ENCODE measurements at places on chromosomes 1 and 21.

- DNase-seq = peak; percentile 64
These were observed 2.7 kb upstream of the MYOC start for GRCh38 chr1:171654942-171655745.

DNA sequence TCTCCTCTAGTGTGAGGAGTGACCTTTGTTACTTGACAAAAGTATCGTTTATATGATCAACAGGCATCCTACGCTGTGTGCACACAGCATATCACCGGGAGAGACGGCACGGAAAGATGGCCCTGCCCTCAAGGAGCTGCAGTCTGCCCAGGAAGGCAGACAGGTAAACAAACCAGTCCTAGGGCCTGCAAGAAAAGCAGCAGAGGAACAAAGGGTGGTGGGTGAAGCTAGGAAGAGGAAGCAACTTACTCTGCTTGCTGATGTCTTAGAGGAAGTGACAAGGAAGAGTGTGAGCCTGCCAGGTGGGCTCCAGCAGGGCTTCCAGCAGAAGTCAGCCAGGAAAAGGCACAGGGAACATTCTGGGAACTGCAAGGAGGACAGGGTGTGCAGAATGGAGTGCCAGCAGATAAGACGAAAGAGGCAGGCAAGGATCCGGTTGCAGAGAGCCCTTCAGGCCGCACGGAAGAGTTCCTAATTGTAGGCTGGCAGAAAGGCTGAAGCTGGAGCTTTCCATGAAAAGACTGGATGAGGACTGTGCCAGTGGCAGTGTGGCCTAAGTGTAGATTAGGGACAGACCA, 106.7 kb downstream of the SLC45A1 start:
- DNase-seq = no peak

- no peak for DNase-seq
These were observed 827 bp downstream of the RFX5 start for GRCh38 chr1:151346082-151346768.

- DNase-seq = no peak
These were observed 32.5 kb downstream of the WNT3A start for GRCh38 chr1:228039006-228039903.

GRCh38 chr1:42740851-42741580, 980 bp upstream of the CLDN19 start:
- no peak for DNase-seq

DNA sequence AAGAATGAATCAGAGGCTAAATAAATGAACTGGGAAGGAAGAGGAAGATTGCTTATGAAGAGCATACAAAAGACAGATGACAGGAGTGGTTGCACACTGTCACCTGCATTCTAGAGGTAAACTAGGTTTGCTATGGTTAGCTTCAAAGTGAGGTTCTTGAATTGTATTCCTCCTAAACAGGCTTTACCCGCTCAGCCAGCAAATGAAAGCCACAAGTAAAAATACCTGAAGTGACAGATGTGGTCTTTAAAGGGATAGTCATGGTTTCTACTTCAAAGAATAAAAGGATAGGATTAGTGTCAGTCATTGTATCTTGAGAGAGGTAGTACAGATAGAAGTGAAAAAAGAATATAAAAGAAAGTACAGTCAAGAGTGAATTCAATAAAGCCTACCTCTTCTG, 32.4 kb upstream of the PRDX6 start:
- no peak for DNase-seq

GRCh38 chr1:208641579-208642280, 397.5 kb upstream of the PLXNA2 start:
- DNase-seq = no peak

- no peak for DNase-seq
These were observed 1.5 kb upstream of the PLK3 start for GRCh38 chr1:44798481-44799365.

GRCh38 chr1:112990271-112990670, 34.3 kb upstream of the SLC16A1 start:
- no peak for DNase-seq

DNA sequence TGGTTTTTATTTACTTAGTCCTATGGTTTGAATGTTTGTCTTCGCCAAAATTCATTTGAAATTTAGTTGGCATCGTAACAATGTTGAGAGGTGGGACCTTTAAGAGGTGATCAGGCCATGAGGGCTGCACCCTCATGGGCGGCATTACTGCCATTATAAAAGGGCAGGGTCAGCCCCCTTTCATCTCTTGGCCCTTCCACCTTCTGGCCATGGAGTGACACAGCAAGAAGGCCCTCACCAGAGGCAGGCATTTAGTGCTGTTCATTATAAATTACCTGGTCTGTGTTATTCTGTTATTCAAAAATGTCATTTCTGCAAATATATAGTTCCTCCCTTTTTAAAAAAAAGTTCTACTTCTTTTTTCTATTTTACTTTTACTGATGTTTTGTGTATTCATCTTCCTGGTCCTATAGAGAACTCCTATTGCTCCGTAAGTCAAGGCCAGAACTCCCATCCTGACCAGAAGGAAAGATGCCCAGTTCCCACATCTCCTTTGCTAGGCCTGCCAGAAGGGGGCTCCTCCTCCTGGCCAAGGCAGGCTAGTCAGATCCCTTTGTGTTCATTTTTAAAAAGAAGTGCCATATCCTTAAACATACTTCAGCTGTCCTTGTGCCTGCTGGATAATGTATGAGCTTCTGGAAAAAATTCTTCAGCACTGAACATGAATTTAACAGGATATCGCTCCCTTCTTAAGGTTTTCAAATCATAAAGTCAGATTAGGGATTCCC, 10.0 kb upstream of the LBR start:
- peak; percentile 30 for DNase-seq

DNA sequence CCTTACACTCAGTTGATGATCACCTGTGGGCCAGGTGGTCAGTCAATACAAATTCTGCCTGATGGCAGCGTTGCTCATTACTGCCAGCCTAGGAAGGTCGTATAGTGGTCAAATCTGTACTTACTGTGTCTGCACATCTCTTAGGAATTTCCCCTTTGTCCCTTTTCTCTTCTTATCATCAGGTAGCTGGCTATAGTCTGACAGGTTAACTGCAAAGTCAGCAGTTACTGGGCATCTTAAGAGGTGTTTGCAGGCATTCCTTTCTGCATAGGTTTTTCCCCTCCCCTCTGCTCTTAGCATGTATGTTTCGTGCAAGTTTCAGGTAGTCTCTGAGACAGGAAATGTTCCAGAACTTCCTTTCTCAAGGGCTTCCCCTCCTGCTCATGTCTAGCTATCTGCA, 298.7 kb downstream of the LRRIQ3 start:
- no peak for DNase-seq

DNA sequence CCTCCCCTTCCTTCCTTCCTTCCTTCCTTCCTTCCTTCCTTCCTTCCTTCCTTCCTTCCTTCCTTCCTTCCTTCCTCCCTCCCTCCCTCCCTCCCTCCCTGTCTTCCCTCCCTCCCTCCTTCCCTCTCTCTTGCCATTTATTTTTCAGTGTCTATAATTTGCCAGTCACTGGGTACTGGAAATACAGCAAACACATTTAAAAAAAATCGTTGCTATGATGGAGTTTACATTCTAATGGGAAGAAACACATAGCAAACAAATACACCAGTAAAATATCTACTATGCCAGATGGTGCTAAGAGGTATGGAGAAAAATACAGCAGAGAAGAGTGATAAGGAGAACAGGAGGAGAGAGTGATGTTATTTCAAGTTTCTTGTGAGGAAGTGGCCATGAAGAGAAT, 309.5 kb downstream of the CTH start:
- no peak for DNase-seq

DNA sequence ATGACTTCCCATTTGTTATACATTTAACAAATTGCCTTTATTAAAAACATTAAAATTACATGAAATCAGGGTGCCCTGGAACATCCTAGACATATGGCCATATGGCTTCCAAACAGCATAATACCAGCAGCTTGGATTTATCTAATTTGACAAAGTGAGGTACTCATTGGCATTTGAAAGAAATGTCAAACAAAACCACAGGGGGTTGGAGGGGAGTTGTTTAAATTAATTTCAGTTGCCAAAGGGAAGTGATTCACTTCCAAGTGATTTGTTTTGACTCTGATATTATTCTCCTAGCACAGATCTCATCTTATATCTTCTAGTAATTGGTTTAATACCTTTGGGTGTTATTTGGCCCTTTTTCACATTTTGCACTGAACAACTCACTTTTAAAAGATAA, 24.5 kb upstream of the POU2F1 start:
- DNase-seq = peak; percentile 45

DNA sequence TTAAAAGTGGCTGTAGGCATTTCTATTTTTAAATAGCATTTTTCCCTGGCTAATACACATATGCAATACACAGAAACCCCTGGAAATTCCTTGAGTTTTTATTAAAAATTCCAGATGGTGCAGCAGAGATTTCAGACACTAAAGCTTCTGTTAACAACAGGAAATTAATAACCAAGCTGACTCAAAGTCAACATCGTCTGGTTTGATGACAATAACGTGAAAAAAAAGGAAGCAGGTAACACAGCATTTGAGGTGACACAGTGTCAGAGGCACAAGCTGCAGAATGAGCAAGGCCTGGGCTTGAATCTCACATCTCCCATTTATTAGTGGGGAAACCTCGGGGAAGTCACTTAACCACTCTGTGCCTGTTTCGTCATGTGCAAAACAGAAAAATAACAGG, 64.6 kb upstream of the GJB5 start:
- DNase-seq = no peak

GRCh38 chr1:246136477-246136876, 370.6 kb downstream of the SMYD3 start:
- no peak for DNase-seq

DNA sequence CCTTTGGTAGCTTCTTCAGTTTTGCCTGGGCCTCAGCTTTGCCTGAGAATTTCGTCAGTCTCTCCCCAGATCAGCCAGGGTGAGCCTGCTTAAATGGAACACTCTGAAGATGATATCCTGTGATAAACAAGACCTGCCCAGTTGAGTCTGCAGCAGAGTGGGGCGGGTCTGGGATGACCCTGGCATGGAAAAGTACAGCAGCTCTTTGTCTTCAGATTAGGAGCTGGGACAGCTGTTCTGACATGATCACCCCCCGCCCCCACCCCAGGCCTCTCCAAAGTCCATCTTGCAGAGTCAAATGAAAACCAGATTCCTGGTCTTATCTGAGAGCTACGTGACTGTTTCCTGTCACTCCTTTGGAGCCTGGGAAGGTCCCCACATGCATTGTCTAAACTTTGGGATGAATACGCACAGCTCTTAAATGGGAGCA, 2.2 kb upstream of the TMEM51 start:
- no peak for DNase-seq

DNA sequence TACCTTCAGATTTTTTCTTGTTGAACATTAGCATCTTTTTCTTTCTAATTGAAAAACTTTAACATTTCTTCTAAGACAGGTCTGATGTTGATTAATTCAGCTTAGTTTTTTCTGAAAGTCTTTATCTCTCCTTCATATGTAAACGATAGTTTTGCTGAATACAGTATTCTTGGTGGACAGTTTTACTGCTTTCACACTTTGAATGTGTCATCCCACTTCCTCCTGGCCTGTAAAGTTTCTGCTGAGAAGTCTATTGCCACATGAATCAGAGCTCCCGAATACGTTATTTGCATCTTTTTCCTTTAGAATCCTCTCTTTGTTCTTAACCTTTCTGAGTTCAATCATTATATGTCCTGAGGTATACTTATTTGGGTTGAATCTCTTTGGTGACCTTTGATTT, 344.2 kb downstream of the OLFM3 start:
- no peak for DNase-seq

GRCh38 chr1:100511058-100511457, 26.9 kb upstream of the GPR88 start:
- no peak for DNase-seq

DNA sequence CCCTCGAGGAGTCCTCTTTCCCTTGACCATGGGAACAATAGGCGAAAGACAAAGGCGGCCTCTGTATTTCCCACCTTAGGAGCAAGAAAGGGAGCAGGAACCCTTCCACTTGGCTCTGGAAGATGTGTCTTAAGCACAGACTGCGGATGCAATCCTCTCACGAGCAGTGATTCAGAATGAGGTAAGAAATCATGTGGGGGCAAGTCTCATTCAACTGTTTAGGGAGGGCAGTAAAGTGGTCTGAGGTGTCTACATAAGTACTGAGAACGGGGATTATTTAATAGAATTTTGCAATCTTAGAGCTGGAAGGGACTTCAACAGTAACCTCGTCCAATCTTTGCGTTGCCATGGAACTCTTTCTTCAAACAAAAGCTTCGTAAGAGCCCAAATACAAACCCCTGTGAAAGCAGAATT, 1.6 kb upstream of the DYRK3 start:
- peak; percentile 50 for DNase-seq

GRCh38 chr1:228226956-228227791, 19.3 kb downstream of the OBSCN start:
- no peak for DNase-seq

DNA sequence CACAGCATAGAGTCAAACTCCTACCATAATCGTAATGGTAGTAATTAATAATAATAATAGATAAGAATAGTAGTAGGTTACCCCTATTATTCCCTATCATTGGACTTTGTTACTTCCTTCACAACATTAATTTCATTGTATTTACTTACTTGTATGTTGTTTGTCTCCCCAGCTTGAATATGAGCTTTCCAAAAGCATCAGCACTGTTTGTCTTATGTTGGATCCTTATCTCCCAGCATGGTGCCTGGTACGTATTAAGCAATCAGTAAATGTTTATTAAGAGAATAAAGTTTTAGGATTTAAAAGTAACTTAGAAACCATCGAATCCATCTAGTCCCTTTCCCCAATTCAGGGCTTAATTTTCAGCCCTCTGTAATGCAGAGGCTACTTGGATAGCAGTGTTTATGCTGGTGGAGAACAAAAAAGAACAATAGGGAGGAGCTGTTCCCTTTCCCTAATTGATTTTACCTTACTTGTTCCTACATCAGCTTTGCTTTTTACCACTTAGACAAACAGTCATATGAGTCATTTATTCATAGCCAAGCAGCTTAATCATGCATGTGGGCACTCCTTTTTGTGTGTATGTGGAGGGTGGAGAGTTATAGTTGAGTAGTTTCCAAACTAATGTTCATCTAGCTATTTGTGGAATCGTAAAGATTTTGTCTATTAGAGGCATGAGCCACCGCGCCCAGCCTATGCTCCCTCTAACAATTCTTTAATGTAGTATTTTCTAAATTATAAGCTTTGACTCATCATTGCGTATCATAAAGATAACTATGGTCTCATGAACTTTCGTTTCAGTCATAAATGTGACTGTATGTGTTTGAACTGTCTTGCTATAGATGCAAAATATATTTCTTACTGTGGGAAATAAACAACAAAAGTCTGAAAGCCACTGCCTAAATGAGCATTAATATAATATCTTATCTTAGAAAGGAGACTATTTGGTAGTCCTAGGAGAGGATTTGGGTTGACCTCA, 20.9 kb upstream of the DR1 start:
- no peak for DNase-seq

GRCh38 chr21:38740090-38740489, 65.6 kb upstream of the ETS2 start:
- DNase-seq = peak; percentile 73

All from foreskin melanocyte (primary cell).